ENCODE measurements at places on chromosomes 2 and 18. TPM values are rescaled to one million over a fixed set of nuclear protein-coding genes. Genes with fewer than 3 reads are reported as not detected.

Gene DNPEP
- 132 TPM for polyA plus RNA-seq

DNA sequence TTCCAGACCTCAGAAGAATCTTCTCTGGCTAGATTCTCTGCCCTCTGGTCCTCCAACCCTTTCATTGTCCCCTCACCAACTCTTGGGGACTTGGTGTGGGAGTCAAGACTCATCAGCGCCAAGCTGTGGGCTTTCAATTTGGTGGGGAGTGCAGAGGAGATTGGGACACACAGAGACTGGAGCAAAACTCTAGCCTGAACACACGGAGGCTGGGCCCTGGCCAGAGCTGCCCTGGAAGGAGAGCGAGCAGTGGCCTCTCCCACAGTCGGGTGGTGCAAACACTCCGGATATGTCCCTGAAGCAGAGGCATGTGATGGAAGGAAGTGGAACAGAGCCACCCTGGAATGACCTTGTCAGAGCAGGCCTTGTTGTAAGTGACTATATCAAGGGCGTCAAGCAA lies 8.7 kb upstream of the SOX11 start:
- no peak for DNase-seq

DNA sequence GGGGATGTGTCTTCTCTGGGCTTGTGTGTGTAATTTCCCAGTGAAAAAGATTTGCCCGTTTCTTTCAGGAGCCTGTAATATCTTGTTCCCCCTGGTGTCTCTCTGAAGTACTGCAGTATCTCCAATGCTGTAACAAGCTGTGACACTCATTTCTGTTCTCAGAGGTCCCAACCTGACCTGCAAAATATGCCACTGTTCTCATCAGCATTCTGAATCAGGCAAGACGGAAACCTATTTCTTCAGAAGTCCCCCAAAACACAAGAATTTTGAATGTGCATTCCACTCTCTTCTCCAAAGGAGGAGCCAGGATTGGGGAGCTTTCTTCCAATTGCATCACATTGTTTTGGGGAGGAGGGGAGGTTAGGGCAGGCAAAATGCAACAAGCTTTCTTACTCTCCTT lies 77.0 kb upstream of the CNGA3 start:
- DNase-seq: no peak

- no peak for DNase-seq
Measured at GRCh38 chr2:25088817-25089516, 47.1 kb downstream of the EFR3B start.

Gene ITGB1BP1
- polyA plus RNA-seq: 24.3 TPM

Gene CYP26B1
- 1.2 TPM for polyA plus RNA-seq

Gene SCN7A
- polyA plus RNA-seq: 0.23 TPM

DNA sequence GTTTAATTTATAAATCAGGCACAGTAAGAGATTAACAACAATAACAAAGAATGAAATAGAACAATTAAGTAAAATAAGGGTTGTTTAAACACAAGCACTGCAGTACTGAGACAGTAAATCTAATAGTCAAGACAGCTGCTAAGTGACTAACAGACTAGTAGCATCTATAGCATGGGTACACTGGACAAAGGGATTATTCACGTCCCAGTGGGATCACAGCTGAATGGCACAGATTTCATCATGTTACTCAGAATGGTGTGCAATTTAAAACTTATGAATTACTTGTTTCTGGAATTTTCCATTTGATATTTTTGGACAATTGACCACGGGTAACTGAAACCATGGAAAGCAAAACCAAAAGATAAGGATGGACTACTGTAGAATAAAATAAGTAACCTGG lies 161.9 kb upstream of the DAPL1 start:
- no peak for DNase-seq

GRCh38 chr2:127134833-127135830 lies 28.2 kb upstream of the BIN1 start:
- no peak for DNase-seq

GRCh38 chr2:121191191-121192170 lies 93.5 kb downstream of the TFCP2L1 start:
- DNase-seq: peak; percentile 32

DNA sequence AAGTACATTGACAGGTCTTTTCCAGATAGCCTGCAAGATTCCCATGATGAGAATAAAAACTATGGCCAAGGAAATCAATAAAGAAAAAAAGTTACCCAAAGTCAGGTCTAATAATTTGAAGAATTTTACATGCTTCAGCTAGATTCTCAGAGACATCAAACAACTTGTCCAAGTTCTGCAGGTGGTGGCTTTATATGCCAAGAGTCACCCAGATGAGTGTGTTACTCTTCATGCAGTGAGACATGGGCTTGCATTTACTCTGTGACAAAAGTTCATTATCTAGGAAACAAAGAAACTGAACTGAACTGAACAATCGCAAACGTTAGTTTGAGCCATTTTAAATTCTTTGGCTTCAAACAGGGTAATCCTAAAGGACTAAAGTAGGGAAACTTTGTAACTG lies 548.5 kb upstream of the SYT4 start:
- DNase-seq: no peak

- no peak for DNase-seq
Measured at GRCh38 chr2:101328474-101329007, 20.0 kb upstream of the RNF149 start.

Gene CHRND
- not detected for polyA plus RNA-seq

DNA sequence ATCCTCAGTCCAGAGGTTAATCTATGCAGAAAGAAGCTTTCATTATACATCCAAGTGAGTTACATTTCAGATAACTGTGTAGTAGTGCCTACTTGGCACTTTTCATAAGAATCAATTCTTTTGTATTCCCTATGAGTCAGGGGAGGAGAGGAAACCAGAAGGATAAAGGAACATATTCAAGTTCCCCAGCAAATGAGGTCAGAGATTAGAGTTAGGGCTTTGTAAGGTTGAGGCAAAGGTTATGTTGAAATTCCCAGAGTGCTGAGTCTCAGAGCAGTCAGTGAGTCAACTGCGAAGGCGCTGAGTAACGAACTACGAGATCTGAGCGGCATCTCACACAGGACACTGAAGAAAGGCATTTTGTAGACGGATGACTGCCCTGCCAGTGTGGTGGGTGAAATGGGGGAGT lies 25.1 kb upstream of the ME2 start:
- DNase-seq: peak; percentile 69

DNA sequence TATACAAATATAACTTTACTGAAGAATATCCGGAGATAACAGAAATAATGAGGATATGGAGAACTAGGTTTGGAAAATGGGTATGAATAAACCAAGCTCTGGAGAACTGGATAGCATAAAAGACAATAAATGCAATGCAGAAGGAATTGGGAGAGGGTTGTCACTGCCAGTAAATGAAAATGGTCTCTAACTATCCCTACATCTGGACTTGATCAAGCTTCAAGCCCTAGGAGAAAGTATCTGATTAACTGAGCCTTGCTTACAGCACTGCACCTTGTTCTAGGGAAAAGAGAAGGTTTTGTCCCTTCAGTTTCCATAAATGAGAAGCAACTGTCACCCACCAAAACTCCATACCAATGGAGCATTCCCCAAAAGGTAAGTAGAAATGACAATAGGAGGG lies 514.6 kb upstream of the ZEB2 start:
- DNase-seq: no peak

GRCh38 chr2:133331436-133331835 lies 236.8 kb downstream of the NCKAP5 start:
- no peak for DNase-seq

Gene AKAIN1
- polyA plus RNA-seq: not detected

GRCh38 chr2:152483276-152484063 lies 148.5 kb downstream of the FMNL2 start:
- no peak for DNase-seq

DNA sequence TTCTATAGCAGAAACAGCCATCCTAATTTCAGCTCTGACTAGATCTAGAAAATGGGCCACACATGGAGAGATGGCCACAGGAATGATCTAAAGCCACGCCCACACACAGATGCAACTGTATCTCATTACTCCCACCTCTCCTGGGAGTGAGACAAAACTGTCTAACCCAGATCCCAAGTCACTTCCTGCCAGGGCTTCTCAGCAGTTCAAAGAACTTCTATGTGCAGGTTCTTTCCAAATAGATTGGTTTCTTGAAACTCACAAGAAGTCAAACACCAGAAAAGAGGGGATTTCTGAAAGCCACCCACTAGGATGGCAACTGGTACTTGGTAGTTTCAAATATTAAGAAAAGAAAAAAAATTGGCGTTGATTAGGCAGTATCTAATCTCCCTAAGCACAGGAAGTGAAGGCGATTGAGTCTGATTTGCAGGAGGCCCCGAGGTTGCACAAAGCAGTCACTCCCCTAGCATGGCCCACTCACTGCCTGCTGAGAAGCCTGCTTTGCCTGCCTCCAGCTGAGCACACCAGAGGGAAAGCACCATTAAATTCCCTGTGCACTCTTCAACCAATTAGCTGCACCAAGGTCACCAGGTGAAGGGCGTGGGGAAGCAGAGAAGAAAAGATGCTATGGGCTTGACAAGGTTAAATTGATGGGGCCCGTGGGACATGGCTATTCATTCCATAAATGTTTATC lies 51.1 kb downstream of the PAPOLG start:
- DNase-seq: no peak

DNA sequence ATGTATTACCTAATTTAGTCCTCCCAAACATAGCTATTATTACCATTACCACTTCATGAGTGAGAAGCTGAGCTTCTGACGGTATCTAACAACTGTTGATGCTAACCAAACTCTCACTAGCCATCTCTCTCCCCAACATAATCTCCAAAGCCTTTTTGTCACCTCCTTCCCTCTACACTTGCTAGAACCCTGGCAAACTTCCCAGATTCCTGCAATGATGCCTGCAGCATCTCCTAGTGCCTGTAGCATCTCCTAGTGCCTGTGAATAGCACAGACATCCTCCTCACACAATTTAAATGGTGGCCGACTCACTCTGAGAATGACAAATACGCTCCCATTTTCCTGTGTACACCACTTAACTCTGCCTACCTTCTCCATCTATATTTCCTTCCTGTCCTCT lies 126.7 kb downstream of the STK39 start:
- no peak for DNase-seq

DNA sequence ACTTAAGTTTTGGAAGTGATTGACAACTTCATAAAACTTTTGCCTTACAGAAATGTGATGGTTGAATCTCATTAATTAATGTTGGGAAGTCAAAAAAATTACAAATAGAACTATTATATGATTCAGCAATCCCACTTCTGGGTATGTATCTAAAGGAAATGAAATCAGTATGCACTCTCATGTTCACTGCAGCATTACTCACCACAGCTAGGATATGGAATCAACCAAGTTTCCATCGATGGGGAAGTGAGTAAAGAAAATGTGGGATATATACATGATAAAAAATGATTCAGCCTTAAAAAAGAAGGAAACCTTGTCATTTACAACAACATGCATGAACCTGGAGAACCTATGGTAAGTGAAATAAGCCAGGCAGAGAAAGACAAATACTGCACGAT lies 112.4 kb upstream of the WDR75 start:
- no peak for DNase-seq

Gene BMP10
- polyA plus RNA-seq: not detected

DNA sequence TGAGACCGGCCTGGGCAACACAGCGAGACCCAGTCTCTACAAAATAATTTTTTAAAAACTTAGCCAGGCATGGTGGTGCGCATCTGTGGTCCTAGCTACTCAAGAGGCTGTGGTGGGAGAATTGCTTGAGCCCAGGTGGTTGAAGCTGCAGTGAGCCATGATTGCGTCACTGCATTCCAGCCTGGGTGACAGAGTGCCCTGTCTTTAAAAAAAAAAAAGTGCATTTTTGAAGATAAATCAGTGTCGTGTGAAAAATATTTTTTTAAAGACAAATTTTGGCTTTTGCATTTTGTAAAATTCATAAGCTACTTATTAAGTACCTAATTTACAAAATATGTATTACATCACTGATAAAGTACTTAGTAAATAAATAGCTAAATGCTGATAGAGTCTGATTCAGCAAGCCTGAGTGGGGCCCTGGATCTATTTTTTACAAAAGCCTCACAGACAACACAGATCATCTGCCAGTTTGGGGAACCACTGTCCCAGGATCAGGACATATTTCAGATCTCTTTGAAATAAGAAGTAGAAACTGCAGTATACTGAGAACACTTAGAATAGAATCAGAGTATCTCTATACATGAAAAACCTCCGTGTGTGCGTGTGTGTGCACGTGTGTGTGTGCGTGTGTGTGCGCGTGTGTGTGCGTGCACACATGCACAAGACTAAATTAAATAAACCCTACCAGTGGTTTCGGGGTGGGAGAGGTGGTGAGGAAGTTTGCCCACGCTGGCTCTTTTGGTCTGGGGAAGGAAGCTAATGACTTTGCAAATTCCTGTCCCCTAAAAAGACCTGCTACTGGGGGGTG lies 61.6 kb downstream of the AAK1 start:
- DNase-seq: no peak

Gene LAMA1
- polyA plus RNA-seq: 1.8 TPM

DNA sequence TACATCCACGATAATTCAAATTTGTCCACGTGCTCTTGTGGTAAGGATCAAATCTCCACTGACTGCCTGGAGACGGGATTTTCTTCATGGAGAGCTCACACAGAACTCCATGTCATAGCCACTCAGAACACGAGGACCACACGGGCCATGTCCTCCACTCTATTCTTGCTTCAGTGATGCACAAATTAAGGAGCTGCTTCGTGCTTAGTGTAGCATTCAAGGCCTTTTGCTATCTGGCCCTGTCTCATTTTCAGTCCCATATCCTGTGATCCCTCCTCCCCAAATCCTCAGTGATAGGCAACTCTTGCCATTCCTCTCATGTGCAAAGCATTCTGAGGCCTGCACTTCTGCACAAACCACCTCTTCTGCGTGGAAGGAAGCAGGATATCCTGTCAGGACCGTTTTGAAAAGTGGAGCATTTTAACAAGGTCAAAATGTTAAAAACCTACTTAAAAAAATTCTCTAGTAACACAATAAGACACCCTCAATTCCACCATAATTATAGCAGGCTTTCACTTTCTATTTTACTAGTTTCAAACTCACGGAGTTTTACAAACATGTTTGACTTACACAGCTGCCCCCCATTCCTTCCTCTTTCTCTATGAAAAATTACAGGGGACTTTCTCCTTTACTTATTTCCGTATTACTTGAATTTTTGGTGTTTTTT lies 35.2 kb downstream of the ST3GAL5 start:
- no peak for DNase-seq

Gene PLGLB2
- 1.3 TPM for polyA plus RNA-seq

DNA sequence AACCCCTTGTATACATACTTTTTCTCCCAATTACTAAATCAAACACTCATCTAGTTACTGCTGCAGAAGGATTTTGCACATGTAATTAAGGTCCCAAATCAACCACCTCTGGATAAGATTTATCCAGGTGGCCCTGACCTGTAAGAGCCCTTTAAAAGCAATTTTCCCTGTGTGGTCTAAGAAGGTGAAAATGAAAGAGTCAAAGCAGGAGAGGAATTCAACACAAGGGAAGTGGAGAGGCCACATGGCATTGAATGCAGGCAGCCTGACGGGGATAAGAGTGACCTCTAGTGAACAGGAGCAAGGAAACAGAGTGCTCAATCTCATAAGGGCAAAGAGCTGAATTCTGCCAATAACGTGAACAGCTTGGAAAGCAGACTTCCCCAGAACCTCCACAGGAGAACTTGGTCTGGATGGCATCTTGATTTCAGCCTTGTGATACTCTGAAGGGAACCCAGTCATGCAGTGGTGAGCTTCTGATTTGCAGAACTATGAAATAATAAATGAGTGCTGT lies 27.2 kb downstream of the PPP3R1 start:
- DNase-seq: no peak

GRCh38 chr2:65626831-65627230 lies 194.4 kb upstream of the SPRED2 start:
- no peak for DNase-seq

GRCh38 chr2:159098921-159099411 lies 130.5 kb downstream of the TANC1 start:
- no peak for DNase-seq

Gene ARHGAP28
- polyA plus RNA-seq: 1.0 TPM
